NK-92 treated with Interleukin-12 subunit alpha and Interleukin-12 subunit beta, amount 100 ng/mL, for 24 hours (cell line): ENCODE measurements at places on chromosomes 12 and 14.
A peak's percentile ranks its signal among the peaks of the same experiment; 100 is the strongest.

DNA sequence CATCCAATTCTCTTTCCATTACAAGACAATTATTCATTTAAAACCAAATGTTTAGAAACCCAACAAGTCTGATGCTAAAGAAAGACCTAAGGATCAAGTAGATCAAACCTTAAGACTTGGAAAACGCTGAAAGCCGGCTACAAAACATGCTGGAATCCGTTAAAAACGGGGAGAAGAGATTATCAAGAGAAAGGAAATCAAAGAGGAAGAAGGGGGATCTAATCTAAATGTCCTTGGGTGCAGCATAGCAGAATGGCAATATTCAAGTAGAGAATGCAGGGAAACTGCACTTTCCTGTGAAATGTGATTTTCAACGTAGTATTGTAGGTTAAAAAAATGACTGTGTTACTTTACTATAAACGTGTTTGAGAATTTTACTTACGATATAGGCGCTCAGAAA, 1.3 kb downstream of the PPP1R13B start:
- no peak for DNase-seq

GRCh38 chr12:69476276-69477017, 6.3 kb downstream of the FRS2 start:
- DNase-seq = no peak

DNA sequence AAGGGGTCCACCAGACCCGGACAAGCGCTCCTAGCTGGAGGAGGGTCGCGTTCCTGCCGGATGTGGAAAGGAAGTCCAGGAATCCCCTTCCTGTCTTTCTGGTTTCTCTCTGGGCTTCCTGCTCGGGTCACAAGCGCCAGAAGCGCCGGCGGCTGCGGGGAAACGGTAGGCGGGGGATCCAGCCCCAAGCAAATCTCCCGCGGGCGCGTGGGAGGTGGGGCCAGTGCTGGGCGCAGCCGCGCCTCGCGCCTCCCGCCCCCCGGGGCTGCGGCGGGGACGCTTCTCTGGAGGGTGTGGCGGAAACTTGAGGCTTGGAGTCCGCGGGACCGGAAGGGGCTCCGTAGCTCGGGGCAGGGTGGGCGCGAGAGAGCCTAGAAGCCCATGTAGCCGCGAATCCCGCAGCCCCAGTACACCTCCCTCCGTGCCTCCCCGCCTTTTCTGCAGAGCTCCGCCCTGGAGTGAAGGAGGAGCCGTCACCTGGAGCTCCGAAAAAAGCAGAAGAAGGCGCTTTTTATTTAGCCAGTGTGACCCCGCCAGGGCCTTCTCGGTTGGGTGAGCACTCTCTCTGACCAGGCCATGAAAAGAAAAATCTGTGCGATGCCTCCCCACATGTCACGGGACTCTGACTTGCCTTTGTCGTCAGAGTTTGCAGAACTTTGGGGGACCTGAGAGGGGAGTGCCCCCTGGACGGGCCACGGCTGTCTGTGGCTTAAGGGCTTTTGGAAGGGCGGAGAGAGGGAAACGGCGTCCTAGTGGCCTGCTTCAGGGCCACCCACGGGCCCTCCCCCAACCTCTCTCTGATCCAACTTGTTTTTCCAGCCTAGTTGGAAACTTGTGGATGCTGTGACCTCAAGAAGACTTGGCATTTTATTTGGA, 21.4 kb upstream of the CLEC2D start:
- DNase-seq = peak; percentile 82

GRCh38 chr14:104360501-104360900, 219.1 kb upstream of the C14orf180 start:
- no peak for DNase-seq

DNA sequence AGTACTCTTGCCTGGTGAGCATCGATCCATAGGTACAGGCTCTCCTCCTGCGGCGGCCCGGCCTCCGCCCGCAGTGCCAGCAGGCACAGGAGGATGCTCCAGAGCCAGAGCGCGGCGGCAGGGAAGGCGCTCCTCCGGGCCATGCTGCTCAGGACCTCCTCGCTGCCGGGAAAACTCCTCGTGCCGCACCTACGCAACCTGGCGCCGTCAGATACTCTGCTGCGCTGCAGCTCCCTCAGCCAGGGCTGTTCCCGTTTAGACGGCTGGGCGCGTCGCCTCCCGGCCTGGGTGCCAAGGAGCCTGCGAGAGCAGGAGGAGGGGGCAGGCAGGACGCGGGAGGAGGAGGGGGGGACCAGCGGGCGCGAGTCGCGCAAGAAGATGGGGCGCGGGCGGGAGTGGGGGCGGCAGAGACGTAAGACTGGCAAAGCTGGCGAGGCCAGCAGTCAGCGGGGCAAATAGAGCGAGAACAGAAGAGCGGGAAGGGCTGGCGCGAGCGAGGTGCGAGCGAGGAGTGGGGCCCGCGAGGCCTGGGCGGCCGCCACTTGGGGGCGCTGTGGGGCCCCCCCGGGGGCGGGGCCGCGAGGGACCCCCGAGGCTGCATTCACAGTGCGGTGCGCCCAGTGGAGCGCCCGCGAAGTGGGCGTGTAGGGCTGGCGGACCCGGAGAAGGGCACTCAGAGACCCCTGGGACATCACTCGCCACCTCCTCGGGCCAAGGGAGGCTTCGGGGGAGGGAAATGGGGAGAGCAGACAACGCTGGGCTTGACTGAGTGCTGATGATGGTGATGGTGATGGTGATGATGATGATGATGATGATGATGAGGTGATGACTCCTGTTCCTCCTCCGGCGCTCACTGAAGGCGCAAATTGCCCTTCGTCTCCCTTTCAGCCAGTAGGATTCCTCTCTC, at the start of gene WIF1:
Gene WIF1 (minus strand): TSS at position 257 of the 907 bp plus-strand sequence. CDS start 114 bp downstream, at position 143.
- no peak for DNase-seq

DNA sequence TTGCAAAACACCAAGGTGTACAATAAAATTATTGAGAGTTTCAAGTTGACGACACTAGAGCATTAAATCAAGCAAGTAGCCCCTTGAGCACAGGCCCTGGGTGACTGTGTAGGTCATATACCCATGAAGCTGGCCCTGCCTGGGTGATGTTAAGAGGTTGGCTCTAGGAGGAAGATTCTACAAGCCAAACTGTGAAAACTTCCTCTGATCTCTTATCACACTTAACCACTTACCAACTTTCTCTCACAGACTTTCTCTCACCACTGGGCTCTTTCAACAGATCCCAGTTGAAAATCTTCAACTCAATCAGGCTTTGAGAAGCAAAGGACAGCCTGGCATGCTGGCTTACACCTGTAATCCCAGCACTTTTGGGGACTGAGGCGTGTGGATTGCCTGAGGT, 186.9 kb upstream of the BTG1 start:
- DNase-seq = no peak

- no peak for DNase-seq
Observed at GRCh38 chr14:101525640-101526527, 35.4 kb upstream of the DIO3 start.

DNA sequence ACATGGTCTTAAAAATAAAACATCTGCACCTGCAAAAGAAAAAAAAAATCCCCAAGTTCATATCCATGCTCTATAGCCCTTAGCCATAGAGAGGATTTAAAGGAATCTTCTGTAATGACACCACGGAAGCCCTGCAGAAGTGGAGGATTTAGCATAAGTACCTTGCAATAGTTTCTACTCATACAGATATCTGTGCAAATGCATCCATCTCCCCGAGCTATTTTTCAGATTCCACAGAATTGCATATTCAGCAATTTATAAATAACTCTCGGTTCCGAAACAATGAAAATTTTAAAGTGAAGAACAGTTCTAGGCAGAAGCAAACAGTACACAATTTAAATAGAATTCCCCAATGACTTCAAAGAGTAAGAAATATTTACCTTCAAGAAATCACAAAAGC, 424 bp downstream of the IGF1 start:
- DNase-seq = no peak

DNA sequence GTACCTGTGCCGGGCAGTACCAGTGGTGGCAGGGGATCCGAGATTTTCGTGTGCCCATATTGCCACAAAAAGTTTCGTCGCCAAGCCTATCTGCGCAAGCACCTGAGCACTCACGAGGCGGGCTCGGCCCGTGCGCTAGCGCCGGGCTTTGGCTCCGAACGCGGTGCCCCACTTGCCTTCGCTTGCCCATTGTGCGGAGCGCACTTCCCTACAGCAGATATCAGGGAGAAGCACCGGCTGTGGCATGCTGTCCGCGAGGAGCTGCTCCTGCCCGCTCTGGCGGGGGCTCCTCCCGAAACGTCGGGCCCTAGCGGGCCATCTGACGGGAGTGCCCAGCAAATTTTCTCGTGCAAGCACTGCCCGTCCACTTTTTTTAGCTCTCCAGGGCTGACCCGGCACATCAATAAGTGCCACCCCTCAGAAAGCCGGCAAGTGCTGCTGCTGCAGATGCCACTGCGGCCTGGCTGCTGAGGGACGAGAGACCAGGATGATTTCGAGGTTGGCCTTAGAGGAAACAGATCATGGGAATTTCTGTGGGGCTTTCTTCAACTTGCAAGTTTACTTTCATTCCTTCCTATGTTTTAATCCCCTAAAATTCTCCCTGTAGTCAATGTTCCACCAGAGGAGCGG, 1.6 kb downstream of the INSM2 start:
- DNase-seq = no peak

GRCh38 chr12:88993651-88994050, 358.6 kb downstream of the DUSP6 start:
- DNase-seq = no peak

DNA sequence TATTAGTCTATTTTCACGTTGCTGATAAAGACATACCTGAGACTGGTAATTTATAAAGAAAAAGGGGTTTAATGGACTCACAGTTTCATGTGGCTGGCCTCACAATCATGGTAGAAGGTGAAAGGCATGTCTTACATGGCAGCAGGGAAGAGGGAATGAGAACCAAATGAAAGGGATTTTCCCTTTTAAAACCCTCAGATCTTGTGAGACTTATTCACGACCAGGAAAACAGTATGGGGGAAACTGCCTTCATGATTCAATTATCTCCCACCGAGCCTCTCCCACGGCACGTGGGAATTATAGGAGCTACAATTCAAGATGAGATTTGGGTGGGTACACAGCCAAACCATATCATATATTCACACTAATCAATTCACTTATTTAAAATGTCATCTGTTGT, 41.4 kb downstream of the KTN1 start:
- DNase-seq = no peak

DNA sequence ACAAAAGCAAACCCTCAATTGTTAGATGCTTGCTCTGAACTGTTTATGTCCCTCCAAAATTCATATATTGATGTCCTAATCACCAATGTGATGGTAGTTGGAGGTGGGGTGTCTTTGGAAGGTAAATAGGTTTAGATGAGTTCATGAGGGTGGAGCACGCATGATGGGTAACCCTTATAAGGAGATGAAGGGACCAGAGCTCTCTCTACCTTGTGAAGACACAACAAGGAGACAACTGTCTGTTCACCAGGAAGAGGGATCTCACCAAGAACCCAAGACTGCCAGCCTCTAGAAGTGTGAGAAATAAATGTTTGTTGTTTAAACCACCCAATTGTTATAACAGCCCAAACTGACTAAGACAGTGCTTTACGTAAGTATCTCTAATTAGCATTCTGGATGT, 27.0 kb downstream of the DHRS2 start:
- DNase-seq = no peak

DNA sequence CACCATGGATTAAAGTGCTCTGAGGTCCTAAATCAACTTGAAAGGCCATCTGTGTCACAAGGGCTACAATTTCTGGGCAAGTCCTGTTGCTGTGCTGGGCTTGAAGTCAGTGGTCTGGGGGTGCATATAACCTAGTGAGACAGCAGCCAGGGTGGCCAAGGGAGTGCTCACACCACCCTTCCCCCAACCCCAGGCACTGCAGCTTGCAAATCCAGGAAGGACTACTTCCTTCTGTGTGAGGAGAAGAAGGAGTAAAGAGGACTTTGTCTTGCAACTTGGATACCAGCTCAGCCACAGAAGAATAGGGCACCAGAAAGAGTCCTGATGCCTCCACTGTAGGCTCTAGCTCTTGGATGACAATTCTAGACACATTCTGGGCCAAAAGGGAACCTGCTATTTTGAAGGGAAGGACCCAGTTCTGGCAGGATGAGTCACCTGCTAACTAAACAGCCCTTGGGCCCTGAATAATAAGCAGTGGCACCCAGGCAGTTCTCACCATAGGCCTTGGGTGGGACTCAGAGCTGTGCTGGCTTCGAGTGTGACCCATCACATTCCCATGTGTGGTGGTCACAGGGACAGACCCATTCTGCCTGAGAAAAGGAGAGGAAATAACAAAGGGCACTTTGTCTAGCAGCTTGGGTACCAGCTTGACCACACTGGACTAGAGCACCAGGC, 32.6 kb upstream of the DHRS7 start:
- DNase-seq = no peak

GRCh38 chr14:65339866-65340265, 72.7 kb upstream of the FUT8 start:
- DNase-seq = no peak

DNA sequence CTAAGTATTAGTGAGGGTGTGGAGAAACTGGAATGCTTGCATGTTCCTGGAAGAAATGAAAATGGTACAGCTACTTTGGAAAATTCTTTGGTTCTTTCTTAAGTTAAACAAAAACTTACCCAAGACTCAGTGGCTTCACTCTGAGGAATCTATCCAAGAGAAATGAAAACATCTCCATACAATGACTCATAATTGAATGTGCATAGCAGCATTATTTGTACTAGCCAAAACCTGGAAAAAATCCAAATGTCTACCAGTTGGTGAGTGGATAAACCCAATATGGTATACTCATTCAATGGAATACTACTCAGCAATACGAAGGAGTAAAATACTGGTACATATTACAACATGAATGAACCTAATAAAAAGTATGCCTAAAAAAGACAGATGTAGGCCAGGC, 18.0 kb upstream of the CRACR2A start:
- DNase-seq = no peak

- no peak for DNase-seq
Observed at GRCh38 chr12:131239384-131240094, 285.8 kb downstream of the ADGRD1 start.

DNA sequence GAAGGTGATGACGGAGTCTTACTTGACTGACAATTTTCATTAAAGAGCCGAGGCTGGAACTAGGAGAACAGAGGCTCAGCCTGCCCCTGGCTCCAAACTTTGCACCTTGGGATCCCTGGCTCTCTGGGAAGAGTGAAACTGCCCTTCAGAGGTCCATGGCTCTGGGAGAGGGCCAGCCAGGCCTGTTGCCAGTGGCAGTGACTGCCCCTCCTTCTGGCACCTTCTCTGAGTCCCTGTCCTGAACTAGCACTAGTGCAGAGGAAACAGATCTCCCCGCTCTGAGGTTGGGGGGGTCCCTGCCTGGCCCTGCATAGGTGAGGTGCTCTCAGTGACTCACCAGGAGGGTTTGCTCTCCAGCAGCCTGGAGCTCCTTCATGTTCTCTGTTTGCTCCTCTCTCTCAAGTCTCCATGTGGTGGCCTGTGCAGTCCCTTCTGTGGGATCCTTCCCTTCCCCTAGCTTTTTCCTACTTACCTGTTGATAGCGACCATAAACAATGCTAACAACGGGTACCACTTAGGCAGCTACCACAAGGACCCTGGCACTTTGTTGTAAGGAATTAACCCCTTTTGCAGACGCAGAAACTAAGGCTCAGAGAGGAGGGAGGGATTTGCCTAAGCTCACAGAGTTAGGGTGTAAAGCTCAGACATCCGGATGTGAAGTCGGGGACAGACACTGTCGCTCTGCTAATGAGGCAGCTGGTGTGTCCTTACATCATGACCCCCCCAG, 22.4 kb downstream of the FAM222A start:
- DNase-seq = no peak
